Foreskin keratinocyte (primary cell): ENCODE measurements at places on chromosomes 11 and 22. TPM values are rescaled to one million over a fixed set of nuclear protein-coding genes. Genes with fewer than 3 reads are reported as not detected.

DNA sequence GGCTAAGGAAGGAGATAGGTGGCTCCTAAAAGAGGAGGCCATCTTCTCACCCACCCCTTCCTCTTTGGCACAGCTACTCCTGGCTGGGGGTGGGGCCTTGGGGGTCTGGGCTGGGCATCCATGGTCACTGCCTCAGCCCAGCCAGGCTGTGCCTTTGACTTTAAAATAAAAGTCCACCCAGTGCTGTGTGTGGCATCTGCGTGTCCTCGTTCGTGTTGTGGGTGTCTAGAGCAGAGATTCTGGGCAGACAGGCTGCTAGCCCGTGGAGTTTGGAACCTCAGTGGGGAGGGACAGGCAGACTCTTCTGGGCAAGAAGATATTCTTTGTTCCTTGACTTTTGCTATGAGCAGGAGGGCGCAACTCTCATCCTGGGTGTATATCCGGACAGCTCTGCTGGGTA lies 13.1 kb downstream of the RPS6KA4 start:
- DNase-seq, result no peak

- no peak for DNase-seq
Measured at GRCh38 chr11:27705873-27706820, 5.9 kb upstream of the BDNF start.

DNA sequence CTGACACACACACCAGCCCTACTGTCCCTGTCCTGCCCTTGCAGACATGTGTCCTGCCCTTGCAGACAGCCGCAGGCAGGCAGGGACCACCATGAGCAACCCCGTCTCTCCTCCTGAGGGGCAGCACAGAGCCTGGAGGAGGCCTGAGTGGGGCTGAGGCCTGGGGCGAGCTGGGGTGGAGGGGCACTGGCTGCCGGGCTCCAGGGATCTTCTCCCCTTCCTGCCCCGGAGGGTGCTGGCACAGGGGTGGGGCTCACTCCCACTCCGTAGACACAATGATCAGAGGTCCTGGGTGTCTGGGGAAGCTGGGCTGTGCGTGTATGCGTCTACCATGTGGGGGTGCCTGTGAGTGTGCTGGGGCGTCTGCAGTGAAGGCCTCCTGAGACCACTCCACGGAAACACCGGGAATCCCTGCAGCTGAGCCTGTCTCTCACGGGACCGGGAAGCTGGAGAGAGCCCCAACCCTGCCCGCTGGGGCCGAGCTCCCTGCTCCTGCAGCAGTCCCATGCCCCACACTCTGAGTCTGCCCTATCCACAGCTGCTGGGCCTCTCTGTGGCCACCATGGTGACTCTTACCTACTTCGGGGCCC lies 588 bp downstream of the TSPAN32 start:
- DNase-seq, result no peak

DNA sequence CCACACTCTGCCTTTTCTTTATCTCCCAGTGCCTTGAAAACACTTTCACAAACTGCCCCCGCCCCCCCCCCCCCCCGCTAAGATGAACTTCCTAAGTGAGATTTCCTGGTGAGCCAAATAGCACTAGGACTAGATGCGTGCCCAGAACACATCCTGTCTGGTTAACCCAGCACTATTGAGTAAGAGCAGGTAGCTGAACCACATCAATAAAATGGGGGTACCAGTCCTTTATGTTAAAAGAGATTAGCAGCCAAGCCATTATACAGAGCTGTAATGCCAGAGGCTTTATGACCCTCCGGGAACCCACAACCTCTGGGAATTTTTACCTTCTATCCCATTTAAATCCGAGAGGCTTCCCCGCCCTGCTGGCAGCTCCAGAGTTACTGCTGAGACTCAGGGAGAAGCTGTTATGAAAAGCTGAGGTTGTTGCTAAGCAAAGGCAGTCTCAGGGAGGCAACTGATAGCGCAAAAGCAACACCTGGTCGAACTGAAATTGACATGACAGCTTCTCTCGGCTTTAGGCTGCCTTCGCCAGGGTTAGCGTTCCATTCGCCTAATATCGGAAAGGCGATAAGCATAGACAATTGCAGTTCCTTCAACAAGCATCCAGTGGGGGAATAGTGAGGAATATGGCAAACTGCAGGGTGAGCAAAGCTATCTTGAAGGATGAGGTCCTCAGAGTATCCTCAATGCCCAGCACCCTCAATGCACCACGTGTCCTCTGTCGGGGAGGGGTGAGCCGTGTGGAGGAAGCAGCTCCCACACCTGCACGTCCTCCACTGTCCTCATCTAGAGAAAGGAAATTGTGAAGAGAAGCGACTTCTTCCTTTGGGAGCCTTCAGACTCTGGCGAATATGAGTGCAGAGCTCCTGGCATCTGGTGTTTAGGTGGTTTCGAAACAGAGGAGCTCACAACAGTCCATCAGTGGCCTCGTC lies 977.0 kb downstream of the NTM start:
- no peak for DNase-seq

DNA sequence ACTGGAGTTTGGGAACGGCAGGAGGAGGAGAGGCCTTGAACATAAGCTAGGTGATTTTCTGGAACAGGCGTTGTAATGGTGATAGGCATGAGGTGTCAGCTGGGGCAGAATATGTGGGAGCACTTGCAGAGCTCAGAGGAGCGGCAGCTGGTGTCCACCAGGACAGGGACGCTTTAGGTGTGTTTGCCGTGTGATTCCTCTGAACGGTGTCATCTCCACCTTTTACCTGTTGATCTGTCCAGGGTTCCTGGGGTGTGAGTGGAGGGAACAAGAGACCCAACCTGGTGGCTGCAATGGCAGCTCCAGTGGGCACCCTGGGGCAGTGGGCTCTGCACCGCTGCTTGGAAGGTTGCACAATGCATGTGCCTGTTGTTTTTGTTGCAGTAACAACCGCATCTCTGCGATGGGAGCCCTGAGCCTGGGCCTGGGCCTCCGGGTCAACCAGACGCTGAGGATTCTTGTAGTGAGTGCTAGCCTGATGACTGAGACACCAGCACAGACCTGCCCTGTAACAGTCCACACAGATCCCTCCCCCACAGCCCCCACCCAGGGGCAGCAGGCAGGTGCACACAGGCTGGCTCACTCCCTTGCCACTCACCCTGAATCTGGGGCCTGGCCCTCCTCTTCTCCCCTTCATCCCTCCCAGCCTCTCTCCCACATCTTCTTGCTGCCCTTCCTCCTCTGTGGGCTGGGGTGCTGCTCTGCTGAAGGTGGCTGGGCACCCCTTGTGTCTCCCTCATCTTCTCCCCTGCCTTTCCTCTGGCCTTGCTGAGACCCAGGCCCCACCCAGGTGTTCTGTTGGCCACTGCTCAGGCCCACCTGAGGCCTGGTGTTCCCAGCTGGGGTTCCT lies 9.2 kb downstream of the LRRC74B start:
- no peak for DNase-seq

DNA sequence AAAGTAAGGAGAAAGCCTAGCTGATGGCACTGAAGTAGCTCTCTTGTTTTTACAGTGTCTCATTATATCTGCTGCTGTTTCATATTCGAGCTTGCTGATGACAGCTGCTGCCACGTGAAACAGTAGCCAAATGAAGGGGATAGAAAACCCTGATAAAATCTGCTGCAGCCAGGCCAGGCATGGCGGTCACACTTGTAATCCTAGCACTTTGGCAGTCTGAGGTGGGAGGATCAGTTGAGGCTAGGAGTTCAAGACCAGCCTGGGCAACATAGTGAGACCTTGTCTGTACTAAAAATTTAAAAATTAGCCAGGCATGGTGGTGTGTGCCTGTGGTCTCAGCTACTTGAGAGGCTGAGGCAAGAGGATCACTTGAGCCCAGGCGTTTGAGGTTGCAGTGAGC lies 13.4 kb downstream of the IFT46 start:
- no peak for DNase-seq

The OR8D1 gene
- not detected in 2 replicates for total RNA-seq
